CD4-positive, CD25-positive, alpha-beta regulatory T cell (primary cell): ENCODE measurements at places on chromosomes 4 and X.

- DNase-seq, result no peak
These were observed 1.9 kb upstream of the PACRGL start for GRCh38 chr4:20698382-20698781.

DNA sequence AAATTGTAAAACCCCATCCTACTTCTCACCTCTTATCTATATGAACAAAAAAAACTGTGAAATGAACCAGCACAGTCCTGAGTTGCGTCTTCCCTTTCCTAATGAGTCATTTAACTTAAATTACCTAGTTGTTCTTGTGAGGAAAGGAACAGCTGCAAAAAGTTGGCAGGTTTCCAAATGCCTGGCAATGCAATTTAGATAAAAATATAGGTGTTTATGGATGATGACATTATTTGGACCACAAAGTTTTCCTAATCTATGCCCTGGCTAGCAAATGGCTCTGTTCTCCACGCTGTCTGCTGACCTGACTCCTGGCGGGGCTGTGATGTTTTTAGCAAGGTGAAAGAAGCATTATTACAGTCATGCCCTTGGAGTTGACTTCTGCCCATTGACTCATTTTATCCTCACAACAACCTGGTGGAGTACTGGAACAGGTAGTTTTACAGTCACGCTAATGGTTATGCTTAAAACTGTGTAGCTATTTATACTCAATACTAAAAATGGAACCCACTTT, 29.8 kb upstream of the RELL1 start:
- DNase-seq, result no peak

GRCh38 chr4:125486351-125486750, 171.6 kb downstream of the FAT4 start:
- no peak for DNase-seq

DNA sequence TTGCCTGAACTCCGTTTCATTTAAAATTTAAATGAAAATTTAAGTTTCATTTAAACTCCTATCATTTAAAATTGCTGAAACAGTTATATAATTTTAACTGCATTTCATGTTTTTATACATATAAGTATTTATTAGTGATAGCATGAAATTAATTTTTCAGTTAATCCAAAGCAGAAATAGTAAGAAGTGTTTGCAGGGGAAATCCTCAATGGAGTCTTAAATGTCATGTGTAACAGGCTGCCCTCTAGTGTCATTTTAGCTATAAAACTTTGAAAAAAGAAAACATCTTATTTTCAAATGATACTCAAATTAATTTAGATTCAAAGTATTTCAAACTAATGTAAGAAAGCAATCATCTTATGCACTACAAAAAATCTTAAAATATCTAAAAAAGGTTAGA, 27.2 kb downstream of the TAPT1 start:
- peak; percentile 37 for DNase-seq

GRCh38 chrX:3757510-3758025, 44.1 kb upstream of the PRKX start:
- DNase-seq, result no peak

GRCh38 chrX:69262036-69262936, 97.0 kb upstream of the PJA1 start:
- DNase-seq, result no peak
